ENCODE measurements at places on chromosomes 2 and 18.
A peak's percentile ranks its signal among the peaks of the same experiment; 100 is the strongest.

- DNase-seq = no peak
These were observed 274.2 kb upstream of the LRATD1 start for GRCh38 chr2:14358339-14358738.

DNA sequence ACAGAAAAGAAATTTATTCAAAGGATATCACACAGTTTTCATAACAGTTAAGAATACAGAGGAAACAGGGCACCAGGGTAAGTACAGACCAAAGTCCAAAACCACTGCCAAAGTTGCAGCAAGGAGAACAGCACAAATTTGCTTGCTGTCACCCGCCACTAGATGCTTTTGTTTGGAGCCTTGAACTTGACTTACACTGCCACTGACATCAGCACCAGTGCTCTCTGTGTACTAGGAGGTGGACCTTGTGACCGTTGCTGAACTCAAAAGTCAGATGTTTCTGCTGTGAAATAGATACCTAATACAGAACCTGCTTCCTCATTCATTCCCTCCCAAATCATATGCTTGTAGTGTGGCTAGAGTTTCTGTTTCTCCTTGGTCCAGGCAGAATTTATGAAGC lies 578.3 kb upstream of the TMEFF2 start:
- no peak for DNase-seq

DNA sequence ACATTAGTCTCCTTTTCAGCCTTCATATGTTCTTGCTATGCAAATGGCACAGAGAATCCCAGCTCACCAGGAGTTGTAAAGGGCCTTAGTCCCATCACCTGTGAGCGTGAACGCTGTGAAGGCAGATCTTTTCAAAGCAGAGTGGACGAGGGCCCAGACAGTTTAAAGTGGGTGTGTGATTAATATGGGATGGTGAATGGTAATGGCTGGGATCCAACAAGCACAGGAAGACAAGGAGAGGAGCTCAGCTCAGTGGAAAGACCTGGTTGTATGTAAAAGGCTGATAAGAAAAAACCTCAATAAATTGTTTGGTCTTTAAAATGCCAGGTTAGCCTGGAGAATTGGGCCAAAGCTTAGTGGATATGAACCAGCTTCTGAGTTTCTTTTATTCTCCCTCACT lies 326.2 kb downstream of the NYAP2 start:
- DNase-seq = no peak

DNA sequence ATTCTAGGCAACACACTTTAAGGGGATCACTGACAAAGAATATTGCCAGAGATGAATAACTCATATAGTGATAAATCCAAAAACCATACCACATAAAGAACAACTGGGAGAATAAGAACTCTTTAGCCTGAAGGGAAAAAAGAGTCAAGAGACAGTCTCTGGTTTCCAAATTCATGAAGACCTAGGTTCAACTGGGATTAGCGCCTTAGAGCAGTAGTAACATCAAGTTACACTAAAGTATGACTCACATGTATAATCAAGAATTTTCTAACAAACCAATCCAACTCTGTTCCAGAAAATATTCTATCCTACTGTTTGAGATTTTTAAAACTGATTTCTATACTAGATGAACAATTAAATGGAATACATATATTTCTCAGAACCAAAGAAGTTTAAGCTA lies 93.8 kb downstream of the USP34 start:
- DNase-seq = no peak

GRCh38 chr18:43060020-43060419 lies 55.5 kb downstream of the RIT2 start:
- DNase-seq = no peak

DNA sequence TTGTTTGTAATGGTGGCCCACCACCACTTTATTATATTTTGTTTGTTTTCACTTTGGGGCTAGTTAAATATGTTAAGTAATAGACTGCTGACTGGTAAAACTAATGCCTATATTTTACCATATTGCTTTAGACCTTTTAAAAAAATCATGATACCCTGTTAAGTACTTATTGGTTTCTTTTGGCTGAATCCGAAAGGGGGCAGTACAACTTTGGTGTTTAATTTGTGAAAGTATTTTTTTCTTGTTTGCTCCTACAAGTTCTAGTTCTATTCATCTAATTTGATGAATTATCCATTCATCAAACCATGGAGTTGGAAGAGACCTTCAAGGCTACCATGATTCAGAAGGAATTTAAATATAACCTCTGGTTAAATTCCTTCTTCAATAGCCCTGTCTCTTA lies 147.0 kb downstream of the MBD5 start:
- DNase-seq = no peak

DNA sequence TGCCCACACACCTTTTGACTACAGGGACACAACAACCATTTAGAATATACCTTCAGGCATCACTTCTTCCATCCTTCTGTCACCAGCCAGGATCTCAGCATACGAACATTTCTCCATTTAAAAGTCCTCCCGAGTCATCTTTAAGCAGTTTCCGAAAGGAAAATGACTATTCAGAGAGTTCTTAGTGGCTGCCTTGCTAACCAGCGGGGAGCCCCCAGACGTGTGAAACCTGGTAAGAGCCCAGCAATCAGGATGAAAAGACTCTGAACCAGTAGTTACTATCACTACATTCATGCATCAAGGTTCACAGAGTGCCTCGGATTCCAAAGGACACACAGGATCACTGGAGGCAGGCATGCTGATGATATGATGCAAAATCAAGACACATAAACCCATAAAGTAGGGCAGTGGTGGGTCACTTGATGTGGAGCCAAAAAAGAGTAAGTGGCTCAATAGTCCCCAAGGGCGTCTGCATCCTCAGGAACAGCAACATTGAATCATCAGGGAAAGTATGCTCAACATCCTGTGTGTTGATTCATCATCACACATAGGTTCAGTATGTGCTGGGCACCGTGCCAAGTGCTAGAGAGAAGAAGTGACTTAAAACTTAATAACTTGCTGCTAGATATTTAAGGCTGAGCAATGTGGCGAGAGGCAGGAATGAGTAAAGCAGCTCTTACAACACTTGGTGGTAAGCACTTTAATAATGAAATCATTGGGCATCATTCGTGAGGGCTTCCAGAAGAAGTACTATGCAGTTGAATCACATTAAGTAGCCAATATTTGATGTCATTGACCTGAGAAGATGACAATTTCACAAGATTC lies 4.4 kb downstream of the CCL20 start:
- DNase-seq = peak; percentile 79

- DNase-seq = no peak
These were observed 89.7 kb upstream of the SH3BP4 start for GRCh38 chr2:234861841-234862735.

DNA sequence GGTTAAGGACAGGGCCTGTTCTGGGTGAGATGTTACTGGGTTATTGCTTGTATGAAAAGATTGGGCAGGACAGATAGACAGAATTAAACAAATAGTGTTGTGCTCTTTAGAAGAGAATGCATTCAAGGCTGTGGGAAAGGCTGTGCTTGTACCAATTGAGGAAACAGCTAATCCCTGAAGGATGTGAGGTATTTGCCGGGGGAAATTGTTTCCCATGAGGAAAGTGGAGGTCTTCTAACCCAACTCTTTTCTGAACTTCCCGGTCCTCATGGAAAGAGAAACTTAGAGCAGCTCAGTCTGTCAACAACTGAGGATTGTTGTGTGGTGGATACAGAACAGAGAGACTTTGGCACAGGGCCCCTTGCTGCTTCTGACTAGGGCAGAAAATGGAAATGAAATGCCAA lies 9.5 kb downstream of the SLC1A4 start:
- DNase-seq = no peak

DNA sequence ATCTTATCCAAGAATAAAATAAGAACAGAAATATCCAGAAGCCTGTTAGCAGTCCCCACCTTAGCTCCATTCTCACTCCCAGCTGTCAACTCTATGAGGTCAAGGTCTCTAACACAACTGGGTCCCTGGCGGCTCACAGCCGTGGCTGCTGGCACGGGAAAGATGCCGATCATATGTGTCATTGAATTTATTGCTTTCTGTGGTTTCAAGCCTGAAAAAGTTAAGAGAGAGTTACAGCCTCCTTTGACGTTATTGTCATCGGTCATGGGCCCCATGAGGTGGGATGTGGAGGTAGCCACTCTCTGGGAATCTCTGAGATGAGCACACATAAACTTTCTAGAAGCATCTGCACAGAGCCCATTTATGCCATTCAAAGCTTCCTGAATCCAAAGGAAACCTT lies 28.7 kb upstream of the CABLES1 start:
- no peak for DNase-seq

All from activated naive CD8-positive, alpha-beta T cell treated with anti-CD3 and anti-CD28 coated beads for 36 hours (primary cell).